ENCODE measurements at places on chromosomes 7 and 10.
A peak's percentile ranks its signal among the peaks of the same experiment; 100 is the strongest.

GRCh38 chr7:30225863-30226613, 58.4 kb upstream of the ZNRF2 start:
- DNase-seq = no peak

DNA sequence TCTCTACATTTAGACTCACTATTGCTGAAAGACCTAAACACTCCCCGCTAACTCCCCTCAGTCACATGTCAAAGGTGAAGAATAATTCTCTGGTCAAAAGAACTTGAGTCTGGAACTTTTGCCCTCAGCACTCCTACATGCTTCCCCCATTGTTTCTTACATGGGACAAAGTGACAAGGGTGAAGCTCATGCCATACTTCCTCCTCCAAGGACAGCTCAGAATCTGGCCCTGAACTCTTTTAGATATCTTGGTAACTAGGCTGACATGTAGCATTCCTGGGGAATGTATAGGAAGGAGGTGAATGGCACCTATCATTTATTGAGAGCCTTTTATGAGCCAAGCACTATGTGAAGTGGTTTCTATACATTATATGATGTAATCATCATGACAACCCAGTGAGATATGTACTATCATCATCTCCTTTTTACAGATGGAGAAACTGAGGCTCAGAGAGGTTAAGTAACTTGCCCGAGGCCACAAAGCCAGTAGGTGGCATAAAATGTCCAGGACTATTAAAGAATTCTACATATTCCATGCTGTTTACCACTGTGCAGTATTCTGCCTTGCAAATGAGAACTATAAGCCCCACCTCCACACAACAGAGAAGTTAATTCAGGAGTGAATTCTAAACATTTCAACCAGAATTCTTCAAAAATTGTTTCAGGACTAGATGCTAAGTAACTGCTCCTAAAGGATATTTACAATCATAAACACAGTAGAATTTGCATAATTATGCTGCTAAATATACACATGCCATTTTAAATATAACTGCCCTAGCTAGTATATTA, 246.6 kb downstream of the ARHGAP21 start:
- DNase-seq = no peak

DNA sequence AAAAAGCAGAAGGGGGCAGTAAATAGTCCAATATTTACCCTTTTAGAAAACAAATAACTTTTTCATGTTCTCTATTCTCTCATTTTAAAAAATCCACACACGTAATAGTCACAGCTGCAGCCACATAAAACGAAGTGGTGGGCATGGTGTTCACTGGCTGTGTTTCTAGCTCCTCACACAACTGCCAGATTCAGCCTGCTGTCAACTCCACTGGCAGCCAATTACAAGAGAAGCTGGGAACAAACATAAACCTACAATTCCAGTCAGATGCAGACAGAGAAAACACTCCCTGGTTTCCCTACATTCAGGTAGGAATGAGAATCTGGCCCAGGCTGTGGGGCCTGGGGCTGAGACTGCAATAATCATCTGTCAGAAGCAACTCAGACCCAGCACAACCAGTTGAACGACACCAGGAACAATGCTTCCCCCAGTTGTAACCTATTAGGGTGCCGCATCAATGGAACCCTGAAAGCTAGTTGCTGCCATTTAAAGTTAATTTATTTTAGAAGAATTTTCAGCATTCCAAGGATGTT, 29.1 kb downstream of the ERCC6 start:
- DNase-seq = no peak

- DNase-seq = no peak
Observed at GRCh38 chr7:17256375-17256774, 42.1 kb upstream of the AHR start.

DNA sequence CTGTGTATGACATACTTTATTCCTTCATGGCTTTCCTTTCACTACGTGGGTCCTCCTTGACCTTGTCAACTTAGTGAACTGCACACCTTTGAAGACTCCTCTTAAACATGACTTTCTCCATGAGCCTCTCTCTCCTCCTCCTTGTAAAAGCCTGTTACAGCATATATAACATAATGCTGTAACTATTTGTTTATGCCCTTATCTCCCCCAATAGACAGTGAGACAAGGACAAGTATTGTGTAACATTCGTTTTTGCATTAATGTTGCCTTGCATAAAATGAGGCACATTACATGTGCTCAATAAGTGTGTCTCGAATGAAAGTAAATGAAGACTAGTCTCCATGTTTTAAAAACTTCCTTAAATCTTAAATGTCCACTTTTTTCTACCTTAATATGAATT, 4.3 kb upstream of the LAMB1 start:
- DNase-seq = no peak

DNA sequence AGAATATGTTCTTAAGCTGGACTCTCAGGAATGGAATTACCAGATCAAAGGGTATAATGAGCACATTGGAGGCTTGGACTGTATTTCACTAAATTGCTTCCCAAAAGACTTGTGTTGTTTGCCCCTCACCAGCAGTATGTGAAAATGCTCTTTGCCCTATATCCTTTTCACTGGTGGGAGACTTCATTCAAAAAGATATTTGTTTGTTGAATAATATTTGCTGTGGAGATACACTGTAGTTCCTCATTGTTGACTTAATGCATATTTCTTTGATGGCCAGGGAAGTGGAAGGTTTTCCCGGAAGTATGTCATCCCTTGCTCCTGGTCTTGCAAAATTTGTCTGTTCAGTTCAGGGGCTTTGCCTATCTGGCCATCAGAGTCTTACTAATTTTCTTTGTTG, 19.4 kb downstream of the GSTO2 start:
- no peak for DNase-seq

GRCh38 chr10:110864662-110865140, 7.0 kb upstream of the PDCD4 start:
- DNase-seq = peak; percentile 29

DNA sequence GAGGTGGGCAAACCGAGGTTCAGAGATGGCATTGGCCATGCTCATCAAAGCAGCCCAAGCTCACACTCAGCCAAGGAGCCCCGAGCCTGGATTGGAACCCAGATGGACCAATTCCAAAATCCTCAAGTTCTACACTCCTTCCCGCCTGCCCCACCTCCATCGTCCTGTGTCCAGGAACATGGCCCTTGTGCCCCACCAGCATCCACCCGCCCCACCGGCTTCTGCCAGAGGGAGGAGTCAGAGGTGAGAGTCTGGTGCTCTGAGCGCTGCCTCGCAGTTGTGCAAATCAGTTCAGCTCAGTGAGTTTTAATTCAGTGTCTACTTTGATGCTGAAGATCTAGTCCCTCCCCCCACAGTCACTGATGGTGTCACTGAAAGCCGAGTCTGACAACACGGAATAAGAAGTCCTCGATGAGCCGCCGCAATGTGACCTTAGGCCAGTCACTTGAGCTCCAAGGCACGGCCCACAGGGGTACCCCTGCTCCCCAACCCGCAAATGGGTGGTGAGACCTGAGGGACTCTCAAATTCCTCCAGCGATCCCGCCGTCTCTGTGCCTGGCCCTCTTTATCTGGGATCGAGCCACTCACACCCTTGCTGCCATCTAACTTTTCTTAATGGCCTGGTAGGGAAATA, 26.3 kb downstream of the PRKAG2 start:
- no peak for DNase-seq

DNA sequence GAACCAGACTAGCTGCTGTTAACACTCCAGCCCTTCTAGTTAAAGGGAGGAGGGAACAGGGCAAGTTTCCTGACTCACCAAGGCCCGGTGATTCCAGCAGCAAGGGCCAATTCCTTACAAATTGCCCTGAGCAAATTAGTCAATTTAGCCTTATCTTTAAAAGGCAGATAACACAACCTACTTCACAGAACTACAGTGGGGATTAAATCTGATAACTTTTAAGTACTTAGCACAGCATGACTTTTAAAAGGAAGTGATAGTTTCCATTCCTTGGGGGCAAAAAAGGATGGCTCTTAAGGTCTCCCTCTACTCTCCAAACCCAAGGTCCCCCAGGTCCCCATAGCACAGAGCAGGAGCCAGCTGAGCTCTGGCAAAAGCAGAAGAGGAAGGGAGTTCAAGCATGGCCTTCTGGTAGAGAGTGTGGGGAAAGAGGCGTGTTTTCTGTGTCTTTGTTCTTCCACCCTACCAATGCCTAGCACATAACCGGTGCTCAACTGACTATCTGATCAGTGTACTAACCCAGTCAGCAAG, 4.0 kb downstream of the CDCA7L start:
- no peak for DNase-seq

GRCh38 chr10:133440633-133441285, 13.0 kb upstream of the SCART1 start:
- no peak for DNase-seq

- no peak for DNase-seq
Observed at GRCh38 chr7:116530107-116530820, 5.4 kb downstream of the CAV1 start.

DNA sequence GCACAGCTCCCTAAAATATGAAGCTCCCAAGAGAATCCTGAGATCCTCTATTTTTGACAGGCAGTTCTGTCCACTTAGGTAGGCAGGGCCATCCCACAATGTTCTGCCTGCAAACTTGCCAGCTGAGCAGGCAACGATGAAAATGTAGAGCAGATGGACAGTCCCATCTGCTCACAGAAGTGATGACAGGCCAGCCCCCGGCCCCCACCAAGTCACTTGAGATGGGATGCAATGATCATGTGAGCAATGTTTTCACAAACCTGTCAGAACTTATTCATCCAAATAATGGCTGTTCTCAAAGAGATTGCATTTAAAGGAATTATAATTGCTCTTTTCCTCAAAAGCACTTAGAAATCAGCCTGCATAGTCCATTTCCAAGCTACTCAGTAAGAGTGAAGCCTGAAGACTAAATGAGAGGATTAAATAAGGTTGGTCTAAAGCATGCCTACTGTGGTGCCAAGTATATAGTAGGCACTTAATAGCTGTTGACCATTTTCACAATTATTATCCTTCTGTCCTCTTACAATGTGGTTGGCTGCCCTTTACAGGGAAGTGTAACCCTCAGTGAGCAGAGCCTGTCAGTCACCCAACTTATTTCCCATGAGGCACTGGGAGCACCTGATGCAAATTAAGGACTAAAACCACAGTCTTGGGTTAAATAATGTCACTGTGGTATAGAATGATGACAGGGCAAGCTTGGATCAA, 301.2 kb downstream of the FGFR2 start:
- no peak for DNase-seq

DNA sequence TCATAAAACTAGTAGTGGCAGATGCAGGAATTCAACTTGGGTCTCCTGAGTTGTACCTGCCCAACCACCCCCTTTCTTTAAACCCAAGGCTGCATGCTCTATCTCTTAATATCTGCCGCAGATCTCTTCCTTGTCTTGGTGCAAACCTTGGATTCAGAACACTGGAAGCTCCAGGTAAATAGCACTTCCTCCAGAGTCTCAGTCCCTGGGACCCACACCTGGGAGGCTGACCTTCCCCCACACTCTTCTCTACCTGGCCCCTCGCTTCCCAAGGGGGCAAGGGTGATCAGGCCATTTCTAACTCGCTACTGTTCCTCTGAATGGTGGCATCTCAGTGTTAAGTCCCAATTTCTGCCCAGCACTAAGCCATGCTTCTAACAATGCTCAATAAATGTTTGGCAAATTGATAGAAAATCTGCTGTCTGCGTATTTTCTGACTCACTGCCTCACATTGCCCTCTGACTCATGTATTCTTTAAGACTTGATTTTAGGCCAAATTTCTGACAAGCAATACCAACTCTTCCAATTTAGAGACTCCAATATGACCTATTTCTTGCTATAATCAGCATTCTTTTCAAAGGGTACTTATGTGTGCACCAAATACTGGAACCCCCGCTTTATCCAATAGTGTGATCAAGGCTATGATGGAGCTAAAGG, 68.0 kb upstream of the PPP1R3C start:
- no peak for DNase-seq

DNA sequence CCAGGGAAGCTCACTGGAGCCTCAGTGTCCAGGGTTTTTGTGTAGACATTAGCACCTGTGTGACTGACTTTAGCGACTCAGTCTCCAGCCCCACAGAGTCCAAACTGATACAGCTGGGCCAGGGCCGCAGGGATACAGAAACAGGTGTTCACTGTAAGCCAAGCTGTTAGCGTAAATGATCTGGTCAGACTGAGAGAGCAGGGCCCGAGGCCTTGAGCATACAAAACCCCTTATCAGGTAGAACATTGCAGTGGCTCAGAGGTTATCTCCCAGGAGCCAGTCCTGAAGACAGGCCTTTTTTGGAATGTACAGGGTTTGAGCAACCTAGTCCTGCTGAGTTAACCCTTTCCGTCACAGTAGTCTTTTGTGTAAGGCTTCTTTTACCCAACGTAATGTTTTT, 25.0 kb downstream of the LHPP start:
- no peak for DNase-seq

GRCh38 chr10:43120116-43120928, 17.9 kb upstream of the CSGALNACT2 start:
- DNase-seq = no peak

DNA sequence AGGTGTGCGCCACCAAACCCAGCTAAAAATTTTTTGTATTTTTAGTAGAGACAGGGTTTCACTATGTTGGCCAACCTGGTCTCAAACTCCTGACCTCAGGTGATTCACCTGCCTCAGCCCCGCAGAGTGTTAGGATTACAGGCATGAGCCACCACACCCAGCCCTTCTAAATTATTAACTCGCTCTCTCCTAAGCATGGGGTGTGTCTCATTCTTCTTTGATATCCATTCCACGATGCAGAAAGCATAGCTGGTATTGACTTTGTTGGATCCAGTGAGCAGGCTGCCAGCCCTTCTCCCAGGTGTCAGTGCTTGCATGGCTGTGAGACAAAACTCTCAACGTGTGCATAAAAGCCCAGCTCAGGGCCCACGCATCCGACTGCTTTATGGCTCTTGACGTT, 254.1 kb upstream of the PFKP start:
- no peak for DNase-seq

GRCh38 chr10:128929767-128930166, 537.3 kb upstream of the MGMT start:
- DNase-seq = no peak

DNA sequence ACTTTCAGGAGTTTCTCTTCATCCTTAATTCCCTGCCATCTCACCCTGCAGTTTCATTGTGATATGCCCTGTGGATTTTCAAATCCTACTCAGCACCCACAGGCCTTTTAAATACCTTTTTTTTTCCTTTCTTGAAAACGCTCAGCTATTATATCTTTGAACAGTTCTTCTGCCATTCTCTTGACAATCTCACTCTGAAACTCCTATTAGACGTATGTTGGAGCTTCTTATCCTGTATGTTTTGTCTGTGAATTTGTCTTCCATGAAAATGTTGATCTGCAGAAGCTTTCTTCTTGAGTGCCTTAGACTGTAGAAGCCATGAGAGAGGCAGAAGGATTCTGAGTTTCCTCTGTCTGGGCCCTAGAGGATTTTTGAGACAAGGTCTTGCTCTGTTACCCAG, 18.9 kb upstream of the YAE1 start:
- DNase-seq = no peak
